H9 (cell line): ENCODE measurements at places on chromosomes 3 and 15.

- H3K4me1 ChIP-seq: no peaks in the 10 kb centered on the region
- H3K4me3 ChIP-seq: no peak overlapping the region
- no peak overlapping the region for H3K27ac ChIP-seq
- no peak for DNase-seq
- H3K36me3 ChIP-seq: peaks cover 8% of the 10 kb centered on the region; the same call in 2 of the 3 replicates
Measured at GRCh38 chr3:66544619-66545429, 44.0 kb upstream of the LRIG1 start.

- no peak overlapping the region for H3K27ac ChIP-seq
- no peak for DNase-seq
- no peak overlapping the region for H3K4me3 ChIP-seq
- H3K36me3 ChIP-seq: no peaks in the 10 kb centered on the region; the same call in 2 of the 3 replicates
- H3K4me1 ChIP-seq: peaks cover 5% of the 10 kb centered on the region; the same call in 1 of the 2 replicates
Measured at GRCh38 chr3:13289771-13290285, 130.3 kb downstream of the NUP210 start.

DNA sequence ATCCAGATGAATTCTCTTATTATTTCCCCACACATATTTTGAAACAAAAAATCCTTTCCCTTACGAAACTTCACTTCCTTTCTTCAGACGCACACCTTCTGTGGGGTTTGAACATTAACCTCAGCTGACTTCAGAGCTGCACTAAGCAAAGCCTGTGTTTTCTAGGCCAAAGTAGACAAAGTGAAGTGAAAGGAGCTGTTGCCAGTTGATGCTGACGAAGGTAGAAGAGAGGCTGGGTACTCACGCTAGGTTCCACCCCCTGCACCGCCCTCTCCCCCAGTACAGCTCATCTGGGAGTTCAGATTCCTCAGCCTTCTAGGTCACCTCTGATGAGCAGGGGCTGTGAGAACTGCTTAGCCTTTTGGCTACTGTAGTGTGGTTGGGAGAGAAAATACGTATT lies 24.1 kb downstream of the DUT start:
- no peaks in the 10 kb centered on the region for H3K4me1 ChIP-seq

DNA sequence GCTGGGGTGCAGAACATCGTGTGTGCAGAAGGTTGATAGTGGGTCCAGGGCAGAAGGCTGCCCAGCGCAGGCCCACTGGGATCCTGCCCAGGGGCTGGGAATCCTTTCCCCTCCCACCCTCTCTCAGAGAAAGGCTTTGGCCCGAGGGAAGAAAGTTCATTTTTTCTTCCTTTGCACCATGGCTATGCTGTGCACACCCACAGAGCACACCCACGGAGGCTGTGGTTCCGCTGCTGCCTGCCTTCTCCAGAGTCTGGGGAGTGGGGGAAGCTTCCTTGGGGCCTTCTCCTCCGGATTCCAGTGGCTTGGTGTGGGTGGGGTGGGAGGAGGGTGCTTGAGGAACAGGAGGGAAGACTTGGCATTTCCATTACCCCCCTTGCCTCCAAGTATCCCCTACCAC lies 7.0 kb upstream of the PRKCD start:
- no peaks in the 10 kb centered on the region for H3K36me3 ChIP-seq
- no peaks in the 10 kb centered on the region for H3K27me3 ChIP-seq
- no peak overlapping the region for H3K4me3 ChIP-seq
- peaks cover 2% of the 10 kb centered on the region; the same call in 1 of the 2 replicates for H3K4me1 ChIP-seq
- H3K27ac ChIP-seq: no peak overlapping the region
- DNase-seq: no peak

DNA sequence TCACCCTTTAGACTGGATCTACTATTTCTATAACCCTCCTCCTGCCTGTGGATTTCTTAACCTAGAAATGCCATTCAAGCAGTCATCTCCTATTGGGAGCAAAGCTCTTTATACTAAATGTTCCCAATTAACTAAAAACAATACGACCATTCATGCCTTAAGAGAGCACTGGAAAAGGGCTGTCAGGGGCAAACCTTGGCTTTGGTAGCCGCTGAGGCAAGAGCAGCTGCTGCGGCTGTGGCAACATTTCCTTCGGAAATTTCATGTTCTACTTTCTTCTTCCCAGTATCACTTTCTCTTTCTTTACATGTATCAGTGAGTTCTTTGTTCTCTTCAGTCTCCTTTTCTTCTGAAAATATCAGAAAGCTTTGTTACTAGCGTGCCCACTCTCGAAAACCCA lies 56.3 kb upstream of the CSPG5 start:
- no peaks in the 10 kb centered on the region for H3K27me3 ChIP-seq
- no peak overlapping the region for H3K4me3 ChIP-seq
- no peaks in the 10 kb centered on the region for H3K4me1 ChIP-seq
- H3K36me3 ChIP-seq: peaks cover 85% of the 10 kb centered on the region
- no peak overlapping the region for H3K27ac ChIP-seq

- no peaks in the 10 kb centered on the region for H3K27me3 ChIP-seq
- peaks cover 5% of the 10 kb centered on the region for H3K36me3 ChIP-seq
Measured at GRCh38 chr15:40088929-40089755, 19.5 kb downstream of the BMF start.

GRCh38 chr3:22713936-22714335 lies 489.2 kb upstream of the UBE2E2 start:
- H3K4me1 ChIP-seq: no peaks in the 10 kb centered on the region
- H3K27ac ChIP-seq: no peak overlapping the region
- no peak overlapping the region for H3K4me3 ChIP-seq
- H3K36me3 ChIP-seq: peaks cover 6% of the 10 kb centered on the region
- DNase-seq: no peak
- H3K27me3 ChIP-seq: no peaks in the 10 kb centered on the region

DNA sequence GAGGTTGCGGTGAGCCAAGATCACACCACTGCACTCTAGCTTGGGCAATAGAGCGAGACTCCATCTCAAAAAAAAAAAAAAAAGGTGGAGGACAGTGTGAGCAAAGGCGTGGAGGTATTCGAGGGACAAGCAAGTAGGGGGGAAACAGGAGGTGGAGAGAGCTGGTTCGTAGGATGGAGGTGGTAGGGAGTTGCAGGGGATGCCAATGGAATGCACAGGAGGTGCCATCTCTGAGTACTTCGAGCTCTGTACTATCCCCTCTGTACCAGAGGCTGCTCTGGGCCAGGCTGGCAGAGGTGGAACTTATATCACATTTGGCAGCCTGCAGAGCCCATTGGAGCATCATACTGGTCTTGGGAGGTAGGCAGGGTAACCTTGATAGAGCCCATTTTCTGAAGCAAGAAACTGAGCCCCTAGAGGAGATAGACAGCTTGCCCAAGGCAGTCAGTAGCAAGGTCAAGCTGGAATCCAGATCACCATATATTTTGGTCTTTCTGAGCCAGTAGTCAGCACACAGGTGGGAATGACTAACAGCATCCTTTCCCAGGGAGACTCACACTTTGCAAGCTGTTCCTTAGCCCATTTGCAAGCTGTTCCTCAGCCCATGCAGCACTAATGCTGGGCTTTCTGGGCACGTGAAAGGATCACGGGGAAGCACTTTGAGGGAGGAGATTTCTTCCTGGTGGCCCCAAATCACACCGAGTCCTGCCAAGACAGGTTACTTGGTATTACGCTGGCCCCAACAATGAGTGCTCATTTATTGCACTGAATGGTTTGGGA lies 9.2 kb upstream of the CCDC33 start:
- no peak overlapping the region for H3K27ac ChIP-seq
- H3K36me3 ChIP-seq: peaks cover 2% of the 10 kb centered on the region; the same call in 1 of the 3 replicates
- no peaks in the 10 kb centered on the region for H3K4me1 ChIP-seq
- no peak overlapping the region for H3K4me3 ChIP-seq

DNA sequence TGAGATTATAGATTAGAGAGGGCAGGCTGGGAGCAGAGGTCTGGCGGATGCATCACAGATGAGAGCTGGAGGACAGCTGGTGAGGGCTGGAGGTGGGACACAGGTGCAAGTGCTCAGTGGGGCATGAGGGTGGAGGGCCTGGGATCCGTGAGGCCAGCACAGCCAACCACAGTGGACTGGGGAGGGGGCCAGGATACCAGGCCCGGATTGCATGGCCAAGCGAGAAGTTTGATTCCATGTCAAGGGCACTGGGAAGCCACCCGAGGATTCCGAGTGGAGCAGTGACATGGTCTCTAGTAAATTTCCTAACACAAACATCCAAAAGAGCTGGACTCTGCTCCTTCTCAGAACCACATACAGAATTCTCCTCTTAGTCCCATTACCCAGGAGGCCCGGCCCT lies 44.0 kb upstream of the SLC41A3 start:
- DNase-seq: peak; percentile 20
- H3K36me3 ChIP-seq: no peaks in the 10 kb centered on the region
- no peak overlapping the region for H3K27ac ChIP-seq
- H3K4me3 ChIP-seq: no peak overlapping the region

- peaks cover under 1% of the 10 kb centered on the region; the same call in 1 of the 2 replicates for H3K36me3 ChIP-seq
- peaks cover 7% of the 10 kb centered on the region; the same call in 1 of the 2 replicates for H3K4me1 ChIP-seq
- DNase-seq: no peak
- no peaks in the 10 kb centered on the region for H3K27me3 ChIP-seq
- no peak overlapping the region for H3K27ac ChIP-seq
- H3K4me3 ChIP-seq: no peak overlapping the region
Measured at GRCh38 chr3:183008800-183009199, 28.5 kb upstream of the DCUN1D1 start.

DNA sequence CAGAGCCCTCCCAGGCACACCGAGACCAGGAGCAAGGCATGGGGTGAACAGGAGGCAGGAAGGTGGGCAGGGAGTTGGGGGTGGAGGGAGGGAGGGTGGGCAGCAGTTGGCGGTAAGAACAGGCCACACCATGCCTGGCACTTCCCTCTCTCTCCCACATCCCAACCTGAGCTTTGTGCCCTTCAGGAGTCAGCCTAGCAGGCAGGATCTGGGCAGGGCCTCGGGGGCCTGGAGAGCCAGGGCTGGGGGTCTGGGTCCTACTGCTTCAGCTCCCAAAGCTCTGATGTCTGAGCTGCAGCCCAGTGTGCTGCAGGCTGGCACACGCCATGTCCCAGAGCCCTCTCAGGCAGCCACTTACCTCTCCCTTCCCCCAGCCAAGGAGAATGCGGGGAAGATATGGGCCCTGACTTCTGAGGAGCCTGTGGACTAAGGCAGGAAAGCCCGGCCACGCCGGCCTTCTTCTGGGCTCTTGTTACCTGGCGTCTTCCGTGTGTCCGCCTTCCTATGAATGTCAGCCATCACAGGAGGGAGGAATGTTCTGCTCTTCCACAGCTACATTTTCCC lies 2.9 kb upstream of the MYL3 start:
- H3K4me3 ChIP-seq: no peak overlapping the region
- H3K36me3 ChIP-seq: no peaks in the 10 kb centered on the region
- DNase-seq: no peak
- H3K4me1 ChIP-seq: no peaks in the 10 kb centered on the region
- H3K27me3 ChIP-seq: no peaks in the 10 kb centered on the region

GRCh38 chr15:46117071-46117470 lies 482.2 kb downstream of the SQOR start:
- H3K4me3 ChIP-seq: no peak overlapping the region
- H3K27me3 ChIP-seq: no peaks in the 10 kb centered on the region
- no peak for DNase-seq
- no peak overlapping the region for H3K27ac ChIP-seq

DNA sequence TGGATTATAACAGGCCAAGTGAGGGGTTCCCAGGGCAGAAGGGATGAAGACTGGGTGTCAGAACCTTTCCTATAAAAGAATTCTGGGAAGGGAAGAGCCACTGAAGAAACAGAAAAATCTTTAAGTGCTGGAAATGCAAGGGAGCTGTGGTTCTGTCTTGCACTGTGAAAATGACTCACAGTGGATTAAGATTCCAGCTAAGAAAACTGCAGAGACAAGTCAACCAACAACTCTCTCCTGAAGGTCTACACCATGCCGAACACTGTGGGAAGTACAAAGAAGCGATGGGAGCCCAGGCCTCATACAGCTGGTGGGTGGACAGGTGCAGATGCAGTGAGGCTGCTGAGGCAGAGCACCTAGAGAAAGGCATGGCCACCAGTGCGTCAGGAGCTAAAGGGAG lies 27.7 kb downstream of the ZDHHC3 start:
- no peak overlapping the region for H3K27ac ChIP-seq
- H3K4me3 ChIP-seq: no peak overlapping the region; the same call in 2 of the 3 replicates
- peaks cover 7% of the 10 kb centered on the region for H3K36me3 ChIP-seq
- no peak for DNase-seq

GRCh38 chr15:68484696-68485400 lies 52.9 kb upstream of the ITGA11 start:
- H3K4me1 ChIP-seq: peaks cover 4% of the 10 kb centered on the region; the same call in 1 of the 2 replicates
- no peaks in the 10 kb centered on the region for H3K27me3 ChIP-seq
- no peak overlapping the region for H3K4me3 ChIP-seq
- H3K27ac ChIP-seq: no peak overlapping the region

- no peak for DNase-seq
- no peaks in the 10 kb centered on the region for H3K36me3 ChIP-seq
- no peaks in the 10 kb centered on the region for H3K27me3 ChIP-seq
- no peak overlapping the region for H3K4me3 ChIP-seq
- H3K4me1 ChIP-seq: no peaks in the 10 kb centered on the region
Measured at GRCh38 chr3:189941679-189942078, 179.0 kb downstream of the P3H2 start.

GRCh38 chr15:34078900-34079299 lies 22.8 kb downstream of the EMC7 start:
- no peaks in the 10 kb centered on the region for H3K27me3 ChIP-seq
- H3K4me1 ChIP-seq: no peaks in the 10 kb centered on the region
- no peaks in the 10 kb centered on the region for H3K36me3 ChIP-seq
- H3K4me3 ChIP-seq: no peak overlapping the region

DNA sequence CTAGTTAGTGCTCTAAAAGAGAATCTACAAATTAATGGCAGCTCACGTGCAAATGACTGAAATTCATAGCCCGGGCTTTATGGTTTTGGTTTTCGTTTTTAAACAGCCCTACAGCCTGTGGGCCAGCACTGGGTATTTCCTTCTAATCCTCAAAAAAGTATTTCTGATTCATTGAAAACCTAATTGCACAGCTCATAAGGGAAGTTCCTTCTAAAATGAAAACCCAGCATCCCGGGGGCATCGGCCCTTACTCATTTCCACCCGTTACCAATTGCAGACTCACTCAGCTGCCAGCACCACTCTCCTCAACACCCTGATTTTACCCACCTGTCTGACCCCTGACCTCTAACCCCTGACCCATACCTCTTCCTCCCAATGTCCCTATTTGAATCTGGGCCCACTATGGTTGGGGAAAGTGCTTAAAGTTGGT lies 59.5 kb upstream of the ZNF148 start:
- no peak overlapping the region for H3K27ac ChIP-seq
- no peaks in the 10 kb centered on the region for H3K27me3 ChIP-seq
- H3K36me3 ChIP-seq: no peaks in the 10 kb centered on the region
- H3K4me1 ChIP-seq: no peaks in the 10 kb centered on the region
- DNase-seq: no peak
- no peak overlapping the region for H3K4me3 ChIP-seq

GRCh38 chr15:30953731-30954378 lies 37.6 kb downstream of the MTMR10 start:
- H3K36me3 ChIP-seq: peaks cover 83% of the 10 kb centered on the region
- H3K27ac ChIP-seq: no peak overlapping the region
- H3K4me1 ChIP-seq: no peaks in the 10 kb centered on the region; the same call in 1 of the 2 replicates
- peak; percentile 34 for DNase-seq

GRCh38 chr3:188179006-188179966 lies 25.3 kb downstream of the LPP start:
- no peak overlapping the region for H3K27ac ChIP-seq
- H3K4me3 ChIP-seq: no peak overlapping the region
- no peaks in the 10 kb centered on the region for H3K36me3 ChIP-seq
- H3K27me3 ChIP-seq: no peaks in the 10 kb centered on the region
- no peak for DNase-seq
